ENCODE measurements at places on chromosomes 7 and 10. TPM values are rescaled to one million over a fixed set of nuclear protein-coding genes. Genes with fewer than 3 reads are reported as not detected.
A peak's percentile ranks its signal among the peaks of the same experiment; 100 is the strongest.

DNA sequence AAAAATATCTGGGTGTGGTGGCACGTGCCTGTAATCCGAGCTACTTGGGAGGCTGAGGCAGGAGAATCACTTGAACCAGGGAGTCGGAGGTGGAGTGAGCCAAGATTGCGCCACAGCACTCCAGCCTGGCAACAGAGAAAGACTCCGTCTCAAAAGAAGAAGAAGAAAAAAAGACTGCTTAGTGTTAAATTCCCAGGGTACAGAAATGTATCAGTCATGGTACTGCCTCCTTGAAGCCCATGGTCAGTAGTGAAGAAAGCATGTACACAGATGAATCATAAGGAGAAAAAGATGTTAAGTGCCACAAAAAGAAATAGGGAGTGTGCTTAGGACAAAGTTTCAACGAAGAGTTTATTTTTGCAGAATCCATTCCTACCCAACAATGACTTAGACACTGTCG lies 62.5 kb upstream of the KMT2E start:
- no peak overlapping the region for H3K4me3 ChIP-seq
- no peak for DNase-seq
- no peaks in the 10 kb centered on the region for H3K36me3 ChIP-seq
- H3K27me3 ChIP-seq, result no peaks in the 10 kb centered on the region

DNA sequence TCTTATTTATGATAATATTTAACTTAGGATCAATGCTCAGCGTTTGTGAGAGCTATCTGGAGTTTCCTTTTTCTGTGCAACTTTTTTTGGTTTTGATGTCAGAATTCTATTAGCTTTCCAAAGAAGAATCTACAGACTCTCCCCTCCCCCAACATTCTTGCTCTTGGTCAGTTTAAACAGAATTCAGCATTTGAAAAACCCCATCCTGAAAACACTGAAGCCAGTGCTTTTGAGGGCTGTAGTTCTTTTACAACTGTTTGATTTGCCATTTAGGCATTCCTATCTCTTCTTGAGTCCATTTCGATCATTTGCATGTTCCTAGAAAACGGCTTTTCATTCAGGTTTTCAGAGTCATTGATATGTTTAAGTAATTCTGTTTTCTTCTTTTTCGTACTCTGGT lies 15.6 kb upstream of the CXCL12 start:
- no peaks in the 10 kb centered on the region for H3K4me1 ChIP-seq
- no peak overlapping the region for H3K27ac ChIP-seq
- no peaks in the 10 kb centered on the region for H3K36me3 ChIP-seq
- DNase-seq, result no peak
- H3K27me3 ChIP-seq, result no peaks in the 10 kb centered on the region

GRCh38 chr7:74684921-74685320 lies 27.4 kb downstream of the GTF2I start:
- no peaks in the 10 kb centered on the region for H3K27me3 ChIP-seq
- no peak for DNase-seq
- H3K36me3 ChIP-seq, result peaks cover 6% of the 10 kb centered on the region

DNA sequence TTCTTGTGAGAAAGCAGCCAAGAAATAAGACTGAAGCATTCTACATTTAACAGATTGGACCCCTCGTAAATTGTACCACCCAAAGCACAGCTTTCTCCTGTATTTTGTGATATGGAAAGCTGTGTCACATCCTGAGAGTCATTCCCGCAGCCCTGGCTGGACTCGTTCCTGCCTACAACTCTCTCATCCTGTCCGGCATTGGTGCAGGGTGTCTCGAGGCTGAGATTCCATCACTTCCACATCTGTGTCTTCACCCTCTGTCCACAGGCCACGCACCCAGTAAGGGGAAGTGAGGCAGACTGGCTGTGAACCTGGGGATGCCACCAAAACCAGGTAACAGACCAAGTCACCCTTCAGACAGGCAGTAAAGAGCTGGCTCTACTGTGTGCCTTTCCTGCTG lies 146.2 kb upstream of the KLF6 start:
- no peaks in the 10 kb centered on the region for H3K4me1 ChIP-seq
- H3K27ac ChIP-seq, result no peak overlapping the region
- H3K36me3 ChIP-seq, result no peaks in the 10 kb centered on the region
- H3K4me3 ChIP-seq, result no peak overlapping the region
- no peak for DNase-seq
- no peaks in the 10 kb centered on the region for H3K27me3 ChIP-seq

DNA sequence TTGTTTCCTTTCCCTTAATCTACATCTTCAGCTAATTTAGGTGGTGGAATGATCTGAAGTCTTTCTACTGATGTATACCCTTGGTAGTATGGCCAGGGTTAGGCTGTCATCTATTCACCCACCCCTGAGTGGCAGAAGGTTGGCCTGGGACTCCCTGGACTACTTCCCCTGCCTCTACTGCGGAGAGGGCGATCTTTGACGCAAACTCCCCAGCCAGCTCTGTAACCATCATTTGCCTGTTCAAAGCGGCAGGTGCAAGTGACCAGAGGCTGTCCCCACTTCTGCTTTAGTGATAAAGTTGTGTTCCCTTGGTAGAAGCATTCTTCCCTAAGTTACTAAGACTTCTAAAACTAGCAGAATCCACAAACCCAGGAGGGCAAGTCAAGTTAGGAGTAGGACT lies 70.8 kb upstream of the UNC5B start:
- H3K27ac ChIP-seq, result no peak overlapping the region
- H3K4me3 ChIP-seq, result no peak overlapping the region
- H3K4me1 ChIP-seq, result no peaks in the 10 kb centered on the region

DNA sequence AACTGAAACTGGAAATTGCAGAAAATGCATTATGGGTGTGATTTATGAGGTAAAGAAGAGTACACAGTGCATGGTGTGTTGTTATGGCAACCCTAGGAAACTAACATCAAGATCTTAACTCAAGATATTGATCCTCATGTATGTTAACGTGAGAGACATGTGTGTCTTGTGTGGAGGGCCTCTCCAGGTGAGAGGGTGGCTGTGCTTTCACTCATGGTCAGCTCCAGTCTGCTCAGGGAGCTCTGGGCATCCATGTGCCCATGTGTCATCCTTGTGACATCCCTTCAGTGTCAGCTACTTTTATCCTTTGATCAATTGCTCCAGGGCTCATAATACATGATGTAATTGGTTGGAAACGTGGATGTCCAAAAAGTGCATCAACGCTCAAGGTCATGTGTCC lies 24.9 kb upstream of the INSYN2A start:
- H3K4me3 ChIP-seq, result no peak overlapping the region
- H3K4me1 ChIP-seq, result no peaks in the 10 kb centered on the region
- no peak for DNase-seq
- no peaks in the 10 kb centered on the region for H3K36me3 ChIP-seq
- no peaks in the 10 kb centered on the region for H3K27me3 ChIP-seq

- no peaks in the 10 kb centered on the region for H3K36me3 ChIP-seq
- no peaks in the 10 kb centered on the region for H3K27me3 ChIP-seq
- peak; percentile 76 for DNase-seq
- no peaks in the 10 kb centered on the region for H3K4me1 ChIP-seq
These were observed 168.0 kb upstream of the ZNF32 start for GRCh38 chr10:43816351-43817321.

GRCh38 chr10:5292196-5292735 lies 72.5 kb upstream of the UCN3 start:
- DNase-seq, result no peak
- H3K36me3 ChIP-seq, result no peaks in the 10 kb centered on the region
- H3K27me3 ChIP-seq, result no peaks in the 10 kb centered on the region
- H3K4me1 ChIP-seq, result no peaks in the 10 kb centered on the region
- H3K4me3 ChIP-seq, result no peak overlapping the region

GRCh38 chr7:100431286-100431735 lies 1.7 kb downstream of the MEPCE start:
- peaks cover 19% of the 10 kb centered on the region for H3K36me3 ChIP-seq
- H3K27me3 ChIP-seq, result no peaks in the 10 kb centered on the region
- H3K27ac ChIP-seq, result peak overlapping the region; percentile 100
- DNase-seq, result peak; percentile 70
- peak overlapping the region; percentile 85 for H3K4me3 ChIP-seq

The PTPN20 gene
- not detected for total RNA-seq

The ASAH2 gene
- 2.0 TPM for total RNA-seq

GRCh38 chr10:86446987-86447386 lies 74.6 kb downstream of the WAPL start:
- no peak for DNase-seq
- H3K4me1 ChIP-seq, result no peaks in the 10 kb centered on the region
- H3K36me3 ChIP-seq, result peaks cover 6% of the 10 kb centered on the region
- no peak overlapping the region for H3K4me3 ChIP-seq
- H3K27me3 ChIP-seq, result no peaks in the 10 kb centered on the region
- H3K27ac ChIP-seq, result no peak overlapping the region

The CCL26 gene
- total RNA-seq, result not detected

DNA sequence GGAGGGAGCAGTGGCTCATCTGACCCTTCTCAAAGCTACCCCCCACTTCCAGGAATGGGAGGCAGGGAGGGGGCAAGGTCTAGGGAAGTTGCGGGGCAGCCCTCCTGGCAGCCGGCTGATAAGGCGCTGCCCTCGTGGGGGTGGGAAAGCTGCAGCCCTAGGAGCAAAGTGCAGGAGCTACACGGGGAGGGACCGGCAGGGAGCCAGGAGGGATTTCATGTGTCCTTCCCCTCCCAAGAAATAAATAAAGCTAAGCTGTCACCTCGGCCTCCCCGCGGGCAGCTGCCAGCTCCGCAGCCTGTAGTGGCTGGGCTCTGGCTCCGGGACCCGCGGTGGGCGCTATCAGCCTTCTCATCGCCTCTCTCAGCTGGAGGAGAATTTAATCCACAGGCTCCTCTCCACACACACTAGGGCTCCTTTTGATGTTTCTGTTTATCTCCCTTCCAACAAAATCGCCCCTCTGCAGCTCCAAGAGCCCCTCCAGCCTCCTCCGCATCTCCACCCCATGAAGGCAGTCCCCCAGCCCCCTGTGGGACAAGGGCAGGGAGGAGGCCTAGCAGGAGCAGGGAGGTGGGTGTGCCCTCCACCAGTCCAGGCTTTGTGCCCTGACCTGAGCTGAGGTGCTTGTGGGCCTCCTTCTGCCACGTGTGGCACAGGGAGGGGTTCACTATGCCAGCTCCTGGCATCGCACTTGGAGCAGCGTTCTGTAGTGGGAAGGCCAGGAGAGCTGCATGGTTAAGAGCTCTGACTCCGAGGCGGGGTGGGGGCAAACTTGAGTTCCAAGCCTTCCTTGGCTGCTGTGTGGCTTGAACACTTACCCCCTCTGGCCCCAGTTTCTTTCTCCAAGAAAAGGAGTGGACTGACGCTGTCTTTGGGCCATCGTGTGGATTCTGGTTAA lies 80.5 kb downstream of the C10orf105 start:
- H3K36me3 ChIP-seq, result no peaks in the 10 kb centered on the region
- DNase-seq, result no peak
- H3K27me3 ChIP-seq, result no peaks in the 10 kb centered on the region
- no peak overlapping the region for H3K27ac ChIP-seq
- no peak overlapping the region for H3K4me3 ChIP-seq
- H3K4me1 ChIP-seq, result no peaks in the 10 kb centered on the region
